Esophagus squamous epithelium (tissue), 5 donors: ENCODE measurements at places on chromosomes 6 and 20. TPM values are rescaled to one million over a fixed set of nuclear protein-coding genes. Genes with fewer than 3 reads are reported as not detected.

GRCh38 chr20:58646703-58647102 is 4.4 kb upstream of the STX16 start:
- no peak for DNase-seq

GRCh38 chr6:169415179-169415578 is 161.5 kb upstream of the THBS2 start:
- DNase-seq: no peak

- DNase-seq: no peak
Measured at GRCh38 chr6:30744054-30744805, at the start of gene IER3. Gene IER3 (minus strand): TSS chr6:30744547. CDS start chr6:30744518, 29 bp downstream.

- DNase-seq: no peak
Measured at GRCh38 chr20:8389381-8390036, 257.4 kb downstream of the PLCB1 start.

DNA sequence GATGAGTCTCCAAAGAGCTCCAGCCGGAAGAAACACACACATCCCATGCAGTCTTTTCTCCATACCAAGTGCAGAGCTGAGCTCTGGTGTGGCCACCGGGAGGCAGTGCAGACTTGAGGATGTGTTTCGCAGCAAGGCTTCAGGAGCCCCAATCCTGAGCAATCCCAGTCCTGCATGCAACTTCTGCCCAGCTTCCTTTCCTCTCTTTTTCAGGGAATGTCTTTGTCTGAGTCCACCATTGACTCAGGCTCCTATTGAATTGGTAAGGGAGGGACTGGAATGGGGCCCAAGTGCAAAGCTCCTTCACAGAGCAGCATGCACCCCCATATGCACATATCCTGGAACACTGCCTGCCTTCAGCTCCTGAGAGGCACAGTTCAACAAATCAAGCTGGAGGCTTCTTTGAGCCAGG is 50.5 kb upstream of the ASIP start:
- no peak for DNase-seq

- no peak for DNase-seq
Measured at GRCh38 chr6:128713461-128713860, 169.5 kb upstream of the LAMA2 start.

DNA sequence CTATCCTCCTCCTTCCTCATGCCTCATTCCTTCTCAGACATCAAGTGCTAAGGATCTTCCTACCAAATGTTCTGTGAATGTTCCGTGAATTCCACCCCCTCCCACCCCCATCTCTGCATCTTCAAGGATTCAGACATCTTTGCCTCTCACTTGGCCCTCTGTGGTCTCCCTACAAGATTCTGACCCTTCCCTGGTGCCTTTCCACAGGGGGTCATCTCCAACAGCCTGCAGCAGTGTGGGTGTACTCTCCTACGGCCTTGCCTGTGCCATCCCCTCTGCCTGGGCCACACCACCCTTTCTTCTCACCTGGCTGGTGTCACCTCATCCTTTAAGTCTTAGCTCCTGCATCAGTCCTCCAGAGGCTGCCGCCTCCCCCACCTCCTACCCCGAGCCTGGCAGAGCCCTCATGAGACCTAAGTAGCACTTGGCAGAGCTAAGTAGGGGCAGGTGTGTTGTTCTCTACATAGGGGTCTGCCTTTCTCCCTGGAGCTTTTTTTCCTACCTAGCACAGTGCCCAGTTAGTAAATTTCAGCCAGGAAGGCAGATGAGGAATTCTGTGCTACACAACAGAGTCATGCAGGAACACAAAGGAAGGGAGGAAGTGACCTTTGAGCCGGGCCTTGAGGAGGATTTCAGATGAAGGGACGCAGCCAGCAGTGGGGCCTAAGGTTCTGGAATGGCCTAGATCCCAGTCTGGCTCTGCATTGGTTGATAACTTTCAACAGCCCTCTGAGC is 43.1 kb downstream of the TM9SF4 start:
- DNase-seq: no peak

DNA sequence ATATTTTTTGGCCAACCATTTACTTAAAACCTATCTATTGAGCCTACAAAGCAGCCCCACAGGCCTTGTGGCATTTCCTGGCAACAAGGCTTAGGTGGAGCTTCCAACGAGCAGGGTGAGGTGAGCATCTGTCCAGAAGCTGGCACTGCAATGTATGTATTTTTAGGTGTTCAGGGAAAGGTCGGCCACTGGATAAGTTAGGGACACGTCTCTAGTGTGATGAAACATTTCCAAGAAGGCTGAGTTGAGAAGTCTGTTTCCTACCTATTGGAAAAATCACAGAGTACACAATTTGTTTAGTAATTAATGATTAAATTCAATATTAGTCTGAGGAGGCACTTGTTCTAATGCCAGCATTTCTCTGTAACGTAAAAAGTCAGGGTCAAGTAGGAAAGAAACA is 17.8 kb upstream of the RCAN2 start:
- no peak for DNase-seq

- DNase-seq: no peak
Measured at GRCh38 chr6:119333707-119334295, 15.8 kb downstream of the MAN1A1 start.

GRCh38 chr20:47007826-47008655 is 113.4 kb downstream of the EYA2 start:
- DNase-seq: no peak

GRCh38 chr6:3117912-3118352 is 579 bp upstream of the BPHL start:
- DNase-seq: no peak

- no peak for DNase-seq
Measured at GRCh38 chr20:8305449-8305978, 173.4 kb downstream of the PLCB1 start.

GRCh38 chr20:59939052-59939878 is 840 bp downstream of the PPP1R3D start:
- no peak for DNase-seq

- no peak for DNase-seq
Measured at GRCh38 chr20:37901654-37902503, 1.0 kb upstream of the VSTM2L start.

DNA sequence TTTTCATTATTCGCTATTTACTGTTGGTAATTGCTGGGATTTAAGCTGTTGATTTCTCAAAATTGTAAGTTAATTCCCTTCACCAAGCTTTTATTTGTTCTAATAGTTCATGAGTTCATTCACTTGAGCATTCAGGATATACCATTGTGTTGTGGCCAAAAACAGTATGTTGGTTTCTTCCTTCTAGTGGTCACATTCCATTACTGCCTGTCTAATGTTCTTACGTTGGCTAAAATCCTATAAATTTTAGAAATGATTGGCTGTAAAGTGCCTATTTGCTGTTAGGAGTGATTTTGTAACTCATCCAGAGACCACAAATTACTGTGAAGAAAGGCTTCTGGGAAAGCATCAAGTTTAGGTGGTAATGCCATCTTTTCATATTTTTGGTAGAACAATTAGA is 76.3 kb downstream of the FARS2 start:
- no peak for DNase-seq

DNA sequence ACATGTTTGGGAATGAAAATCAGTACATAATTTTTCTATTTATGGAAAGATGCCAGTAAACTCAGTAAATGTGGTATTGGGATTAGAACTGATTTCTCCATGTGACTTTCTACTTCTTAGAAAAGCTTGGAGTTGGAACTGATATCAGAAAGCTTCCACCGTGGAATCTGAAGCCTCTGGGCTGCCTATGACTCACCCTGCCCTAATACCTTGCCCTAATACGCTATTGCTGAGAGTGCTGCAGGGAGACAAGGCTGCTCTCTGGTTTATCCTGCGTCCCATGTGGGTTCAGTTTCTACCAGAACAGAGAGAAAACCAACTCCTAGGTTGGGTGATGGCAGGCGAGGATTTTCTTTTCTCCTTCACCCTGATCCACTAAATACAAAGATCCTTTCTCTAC is 3.3 kb upstream of the STMND1 start:
- DNase-seq: no peak

DNA sequence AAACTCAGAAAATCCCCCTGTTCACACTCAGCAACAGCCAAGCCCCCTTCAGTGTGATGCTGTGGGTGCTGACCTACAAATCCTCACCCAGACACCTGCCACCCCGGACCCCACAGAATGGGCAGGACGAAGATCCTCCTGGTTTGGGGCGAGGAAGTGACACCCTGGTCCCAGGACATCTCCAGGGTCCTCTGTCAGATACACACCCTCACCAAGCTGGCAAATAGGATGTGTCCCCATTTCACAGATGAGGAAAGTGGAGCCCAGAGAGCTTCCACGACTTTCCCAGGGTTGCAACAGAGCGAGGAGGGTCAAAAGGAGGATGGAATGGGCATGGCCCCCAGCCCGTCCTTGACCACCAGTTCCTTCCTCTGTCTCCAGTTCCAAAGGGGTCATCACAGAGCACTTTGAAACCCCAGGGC is 92.0 kb upstream of the AFDN start:
- DNase-seq: no peak

DNA sequence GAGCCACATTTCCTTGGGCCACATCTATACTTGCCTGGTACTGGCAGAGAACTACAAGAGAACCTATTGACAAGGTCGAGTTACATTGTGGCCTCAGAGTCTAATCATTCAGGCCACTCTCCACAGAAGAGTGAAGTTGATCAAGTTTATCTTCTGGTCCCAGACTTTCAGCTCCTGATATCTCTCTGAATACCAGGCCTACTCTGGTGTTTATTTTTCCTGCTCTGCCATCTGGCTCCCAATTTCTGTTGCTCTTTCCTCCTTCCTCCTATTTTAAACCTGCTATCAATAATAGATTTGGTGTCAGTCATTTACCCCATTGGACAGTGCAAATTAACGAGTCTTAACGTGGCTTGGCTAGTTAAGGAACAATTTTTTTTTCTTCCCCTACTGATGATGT is 46.6 kb downstream of the SCGN start:
- DNase-seq: no peak

GRCh38 chr6:84065693-84066290 is 32.2 kb downstream of the MRAP2 start:
- no peak for DNase-seq

DNA sequence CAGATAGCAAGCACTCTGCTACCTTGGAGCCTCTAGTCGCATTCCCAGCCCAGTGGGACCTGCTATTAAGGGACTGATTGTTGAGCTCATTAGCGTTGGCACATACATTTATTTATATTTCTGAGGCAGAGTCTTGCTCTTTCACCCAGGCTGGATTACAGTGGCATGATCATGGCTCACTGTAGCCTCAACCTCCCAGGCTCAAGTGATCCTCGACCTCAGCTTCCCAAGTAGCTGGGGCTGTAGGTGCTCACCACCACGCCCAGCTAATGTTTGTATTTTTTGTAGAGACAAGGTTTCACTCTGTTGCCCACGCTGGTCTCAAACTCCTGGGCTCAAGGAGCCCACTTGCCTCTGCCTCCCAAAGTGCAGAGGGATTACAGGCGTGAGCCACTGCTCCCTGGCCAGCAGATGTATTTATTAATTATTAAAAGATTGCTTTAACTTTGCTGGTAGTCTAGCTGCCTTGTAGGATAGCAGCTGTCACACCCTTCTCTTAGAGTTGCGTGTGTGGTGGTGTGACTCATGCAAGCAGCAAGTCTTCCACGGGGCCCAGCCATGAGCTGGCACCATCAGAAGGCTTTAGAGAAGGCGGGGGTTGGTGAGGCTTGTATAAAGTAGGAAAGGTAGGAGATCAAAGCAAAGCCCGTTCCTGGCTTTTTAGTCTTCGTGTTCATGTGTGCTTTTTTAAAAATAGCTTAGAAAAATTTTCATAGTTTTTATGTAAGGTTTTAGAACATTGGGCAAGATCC is 16.5 kb downstream of the ACTR5 start:
- DNase-seq: no peak

GRCh38 chr6:77633993-77634715 is 18.7 kb upstream of the MEI4 start:
- no peak for DNase-seq

DNA sequence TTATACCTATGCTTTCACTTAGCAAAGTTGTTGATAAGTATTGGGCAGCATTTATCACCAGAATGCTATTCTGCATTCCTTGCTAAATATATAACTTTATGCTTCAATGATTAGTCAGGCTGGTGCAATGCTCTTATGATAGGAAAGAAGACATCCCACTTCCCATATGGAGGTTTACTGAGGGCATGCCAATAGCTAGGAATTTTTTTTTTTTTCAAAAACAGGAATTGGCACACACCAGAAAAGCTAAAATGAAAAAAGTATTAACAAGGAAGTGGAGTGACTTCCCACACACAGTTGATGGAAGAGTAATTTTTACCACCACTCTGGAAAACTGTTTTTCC is 90.8 kb downstream of the FRK start:
- no peak for DNase-seq

- no peak for DNase-seq
Measured at GRCh38 chr20:17928211-17928611, 40.4 kb downstream of the SNX5 start.

DNA sequence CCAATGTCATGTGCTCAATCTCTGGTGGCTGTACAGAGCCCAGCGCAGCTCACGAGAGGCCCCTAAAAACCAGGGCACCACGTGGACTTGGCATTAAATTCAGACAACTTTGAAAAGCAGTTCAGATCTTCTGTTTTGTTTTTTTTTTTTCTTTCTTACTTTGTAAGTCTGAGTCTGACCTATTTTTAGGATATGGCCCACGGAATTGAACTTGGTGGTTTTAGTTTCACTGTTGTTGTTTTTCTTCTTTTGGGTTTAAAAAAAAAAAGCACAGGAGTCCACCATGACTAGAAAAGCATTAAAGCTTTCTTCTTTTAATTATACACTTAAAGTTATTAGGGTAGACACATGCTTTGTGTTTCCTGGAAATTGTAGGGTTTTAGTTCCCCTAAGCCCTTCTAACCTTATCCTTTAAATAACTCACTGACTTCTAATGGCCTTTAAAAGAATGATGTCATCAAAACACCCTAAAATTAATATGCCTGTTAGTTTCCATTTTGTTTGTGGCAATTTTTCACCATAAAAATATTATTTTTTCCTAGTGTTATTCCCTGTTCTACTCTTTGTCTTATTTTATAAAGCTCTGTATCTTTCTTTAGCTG is 48.5 kb upstream of the CCN2 start:
- no peak for DNase-seq

- DNase-seq: no peak
Measured at GRCh38 chr6:24219670-24220069, 93.7 kb downstream of the NRSN1 start.

DNA sequence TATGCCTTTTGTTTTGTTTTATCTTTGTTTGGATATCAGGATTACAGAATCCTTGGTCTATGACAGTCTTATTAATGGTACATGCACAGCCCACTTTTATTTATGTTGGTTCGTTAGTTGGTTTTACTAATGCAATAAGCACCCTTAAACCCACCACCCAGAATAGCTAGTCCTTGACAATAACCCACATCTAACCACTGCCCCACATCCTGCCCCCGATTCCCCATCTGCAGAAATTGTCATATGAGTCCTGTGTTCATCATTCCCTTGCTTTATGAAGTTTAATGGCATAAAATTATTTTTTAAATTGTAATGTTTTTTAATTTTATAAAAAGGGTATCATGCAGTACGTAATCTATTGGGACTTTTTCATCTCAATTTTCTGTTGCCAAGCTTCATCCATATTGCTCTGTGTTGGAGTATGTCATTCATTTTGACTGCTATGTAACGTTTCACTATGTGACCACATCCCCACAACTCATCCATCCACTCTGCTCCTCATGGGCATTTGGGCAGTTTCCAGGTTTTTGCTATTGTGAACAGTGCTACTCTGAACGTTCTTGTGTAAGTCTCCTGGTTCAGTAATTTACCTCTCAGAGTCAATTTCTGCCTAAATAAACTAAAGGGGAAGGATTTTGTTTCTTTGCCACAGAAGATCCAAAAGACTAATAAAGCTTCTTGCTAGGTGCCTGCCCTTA is 150.4 kb downstream of the MRPL14 start:
- no peak for DNase-seq

The RGS17 gene
- total RNA-seq: 0.76 TPM

The HBS1L gene
- total RNA-seq: 41.6 TPM

The BFSP1 gene
- 1.3 TPM for total RNA-seq

The SLC22A3 gene
- 5.5 TPM for total RNA-seq

The BNIP5 gene
- not detected for total RNA-seq

The KCNQ2 gene
- not detected for total RNA-seq

The SRXN1 gene
- total RNA-seq: 118 TPM

The COX4I2 gene
- total RNA-seq: not detected
